ENCODE measurements at places on chromosomes 6 and 20. TPM values are rescaled to one million over a fixed set of nuclear protein-coding genes. Genes with fewer than 3 reads are reported as not detected.

DNA sequence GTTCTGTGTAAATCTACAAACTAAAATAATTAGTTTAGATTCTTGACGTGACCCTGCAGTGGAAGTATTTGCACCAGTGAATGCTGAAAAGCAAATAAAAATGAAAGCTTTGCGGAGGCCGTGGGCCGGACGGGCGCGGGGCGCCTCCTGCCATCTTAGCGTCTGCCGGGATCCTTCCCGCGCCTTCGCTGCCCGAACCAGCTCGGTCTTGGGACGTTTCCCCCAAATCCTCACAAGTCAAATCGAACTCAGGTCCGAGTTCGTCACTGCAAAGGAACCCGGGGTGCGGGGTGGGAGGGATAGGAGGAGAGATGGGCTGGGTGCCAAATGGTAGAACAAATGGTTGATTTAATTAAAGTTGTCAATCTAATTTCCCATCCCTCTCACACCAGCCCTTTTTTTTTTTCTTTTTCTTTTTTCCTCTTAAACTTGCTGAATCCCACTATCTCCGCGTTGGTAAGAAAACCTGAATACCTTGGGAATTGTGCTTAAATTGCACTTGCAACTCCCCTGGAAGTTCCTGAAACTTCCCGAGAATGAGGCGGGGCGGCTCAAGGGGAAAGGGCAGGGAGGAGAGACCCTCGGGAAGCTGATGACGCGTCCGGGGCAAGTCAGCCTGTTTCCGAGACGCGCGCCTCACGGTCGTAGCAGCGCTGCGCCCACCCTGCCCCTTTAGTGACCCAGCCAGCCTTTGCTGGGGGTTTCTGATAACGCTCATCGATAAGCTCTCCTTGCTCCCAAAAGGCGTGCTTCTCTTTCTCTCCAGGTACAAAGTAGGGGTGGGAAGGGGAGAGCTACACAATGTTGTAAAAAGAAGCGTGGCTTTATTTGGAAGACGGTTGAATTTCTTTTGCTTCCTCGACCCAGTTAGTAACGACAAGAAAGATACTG, 1.8 kb downstream of the GJA1 start:
- peak; percentile 46 for DNase-seq

DNA sequence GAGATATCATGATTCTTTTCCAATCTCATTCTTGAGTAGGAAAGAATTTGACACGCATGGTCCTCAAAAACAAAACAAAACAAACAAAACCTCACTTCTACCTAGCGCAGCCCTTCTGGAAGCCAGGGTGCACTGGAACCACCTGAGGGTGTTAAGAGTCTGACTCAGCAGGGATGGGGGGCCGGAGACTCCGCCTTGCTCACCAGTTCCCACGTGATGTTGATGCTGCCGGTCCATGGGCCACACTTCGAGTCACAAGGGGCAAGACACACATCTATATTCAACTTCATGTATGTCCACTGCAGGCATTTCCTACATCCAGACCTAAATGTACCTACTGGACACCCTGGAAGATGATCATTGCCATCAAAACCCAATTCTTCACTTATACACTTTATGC, 30.4 kb downstream of the BFSP1 start:
- no peak for DNase-seq

DNA sequence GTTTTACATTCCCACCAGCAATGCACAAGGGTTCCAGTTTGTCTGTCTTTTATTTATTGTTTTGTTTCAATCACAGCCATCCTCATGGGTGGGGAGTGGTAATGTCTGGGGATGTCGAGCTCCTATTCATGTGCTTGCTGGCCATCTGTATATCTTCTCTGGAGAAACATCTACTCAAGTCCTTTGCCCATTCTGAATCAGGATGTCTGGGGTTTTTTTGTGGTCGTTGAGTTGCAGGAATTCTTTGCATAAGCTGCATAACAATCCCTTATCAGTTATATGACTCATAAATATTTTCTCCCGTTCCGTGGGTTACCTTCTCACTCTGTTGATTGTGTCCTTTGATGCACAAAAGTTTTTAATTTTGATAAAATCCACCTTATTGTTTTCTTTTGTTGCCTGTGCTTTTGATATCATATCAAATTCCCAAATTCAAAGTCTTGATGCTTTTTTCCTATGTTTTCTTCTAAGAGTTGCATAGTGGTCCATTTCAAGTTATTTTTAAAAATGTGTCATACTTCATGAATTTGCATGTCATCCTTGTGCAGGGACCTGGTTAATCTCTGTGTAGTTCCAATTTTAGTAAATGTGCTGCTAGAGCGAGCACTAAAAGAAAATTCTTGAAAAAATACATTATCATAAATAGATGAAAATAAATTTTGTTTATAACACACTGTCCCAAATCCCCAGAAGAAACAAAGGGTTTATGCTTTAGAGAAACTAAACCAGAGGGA, 54.9 kb upstream of the PDE10A start:
- no peak for DNase-seq

- DNase-seq, result no peak
These were observed 12.7 kb downstream of the FAM217A start for GRCh38 chr6:4066029-4066755.

DNA sequence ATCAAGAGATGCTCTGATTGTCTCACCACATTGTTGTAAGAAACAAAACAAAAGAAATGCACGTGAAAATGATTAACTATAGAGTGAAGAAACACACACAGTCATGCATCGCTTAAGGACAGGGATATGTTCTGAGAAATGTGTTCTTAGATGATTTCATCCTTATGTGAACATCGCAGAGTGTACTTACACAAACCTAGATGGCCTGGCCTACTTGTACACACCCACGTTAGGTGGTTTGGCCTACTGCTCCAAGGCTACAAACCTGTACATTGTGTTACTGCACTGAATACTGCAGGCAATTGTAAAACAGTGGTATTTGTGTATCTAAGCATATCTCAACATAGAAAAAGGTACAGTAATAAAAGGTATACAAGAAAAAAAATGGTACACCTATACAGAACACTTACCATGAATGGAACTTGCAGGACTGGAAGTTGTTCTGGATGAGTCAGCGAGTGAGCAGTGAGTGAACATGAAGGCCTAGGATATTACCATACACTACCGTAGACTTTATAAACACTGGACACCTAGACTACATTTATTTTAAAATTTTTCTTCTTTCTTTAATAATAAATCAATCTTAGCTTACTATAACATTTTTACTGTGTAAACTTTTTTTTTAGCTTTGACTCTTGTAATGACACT, 48.6 kb downstream of the FKBP5 start:
- no peak for DNase-seq

DNA sequence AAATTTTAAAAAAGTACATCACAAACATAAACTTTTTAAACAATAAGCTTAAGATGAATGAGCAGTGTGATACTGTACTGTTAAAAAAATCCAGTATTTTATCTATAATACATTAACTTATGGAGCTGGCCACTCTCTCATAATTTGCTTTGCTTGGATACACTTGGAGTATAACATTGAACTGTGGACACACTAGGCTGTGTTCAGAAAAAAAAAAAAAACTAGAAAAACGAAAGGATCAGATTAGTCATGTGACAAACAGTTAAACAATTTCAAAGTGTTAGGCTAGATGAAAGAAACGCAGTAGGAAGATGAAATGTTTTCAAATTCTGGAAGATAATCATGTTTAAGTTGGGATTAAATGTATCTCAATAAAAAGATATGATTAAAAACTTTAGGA, 220.0 kb downstream of the GRIK2 start:
- DNase-seq, result no peak

GRCh38 chr6:53287336-53288225, 61.2 kb downstream of the ELOVL5 start:
- DNase-seq, result no peak

TFEB gene
- 25.4 TPM for polyA plus RNA-seq

CGA gene
- not detected for polyA plus RNA-seq

C6orf58 gene
- polyA plus RNA-seq, result not detected

All from urinary bladder (tissue), 4 donors.